Purkinje cell (primary cell): ENCODE measurements at places on chromosomes 6 and 20. TPM values are rescaled to one million over a fixed set of nuclear protein-coding genes. Genes with fewer than 3 reads are reported as not detected.

Gene TMEM30A
- polyA plus RNA-seq: 92.1 and 98.1 TPM in 2 replicates

Gene KIFC1
- polyA plus RNA-seq: not detected in 2 replicates

Gene SCRT2
- polyA plus RNA-seq: 0.36 TPM in 1 of 2 replicates, not detected in the other

Gene SDC4
- 0.42 and 0.70 TPM in 2 replicates for polyA plus RNA-seq

Gene SNRPB2
- polyA plus RNA-seq: 178 and 214 TPM in 2 replicates

Gene PPIL1
- 46.7 and 75.7 TPM in 2 replicates for polyA plus RNA-seq

Gene OR2B6
- not detected in 2 replicates for polyA plus RNA-seq

Gene BPIFB3
- polyA plus RNA-seq: not detected in 2 replicates

Gene FAM184A
- 56.8 and 85.8 TPM in 2 replicates for polyA plus RNA-seq

Gene SCGN
- polyA plus RNA-seq: not detected in 2 replicates

Gene NR2E1
- not detected in 2 replicates for polyA plus RNA-seq

Gene SYS1
- 21.0 and 36.5 TPM in 2 replicates for polyA plus RNA-seq

Gene TEAD3
- polyA plus RNA-seq: 0.19 and 0.31 TPM in 2 replicates

Gene RPP21
- 76.2 and 114 TPM in 2 replicates for polyA plus RNA-seq

Gene VGLL2
- not detected in 2 replicates for polyA plus RNA-seq

Gene AAR2
- 6.9 and 11.1 TPM in 2 replicates for polyA plus RNA-seq

Gene PLTP
- 22.6 and 37.3 TPM in 2 replicates for polyA plus RNA-seq

Gene SLC17A5
- 3.5 and 7.6 TPM in 2 replicates for polyA plus RNA-seq

Gene HLA-DQA2
- polyA plus RNA-seq: not detected in 2 replicates

Gene ENPP3
- 0.26 TPM in 1 of 2 replicates, not detected in the other for polyA plus RNA-seq

Gene HFE
- polyA plus RNA-seq: 1.9 TPM in 1 of 2 replicates, not detected in the other

Gene TMEM217
- polyA plus RNA-seq: 0.34 and 4.2 TPM in 2 replicates

Gene TRIM40
- polyA plus RNA-seq: not detected in 2 replicates

Gene C20orf96
- 8.5 and 9.2 TPM in 2 replicates for polyA plus RNA-seq

Gene TPBG
- 0.48 TPM in 1 of 2 replicates, not detected in the other for polyA plus RNA-seq

Gene PDYN
- 0.82 TPM in 1 of 2 replicates, not detected in the other for polyA plus RNA-seq

Gene BTNL2
- not detected in 2 replicates for polyA plus RNA-seq

Gene CYB5R4
- 3.2 and 16.4 TPM in 2 replicates for polyA plus RNA-seq

Gene GPLD1
- polyA plus RNA-seq: 5.4 and 6.0 TPM in 2 replicates

Gene PHACTR3
- polyA plus RNA-seq: 15.5 and 23.0 TPM in 2 replicates

Gene LAMA2
- polyA plus RNA-seq: 1.2 and 2.1 TPM in 2 replicates

Gene HLA-DQB2
- not detected in 2 replicates for polyA plus RNA-seq

Gene HTR1E
- 0.58 TPM in 1 of 2 replicates, not detected in the other for polyA plus RNA-seq

Gene CPXM1
- not detected in 2 replicates for polyA plus RNA-seq

Gene CCDC28A
- polyA plus RNA-seq: 45.7 and 61.3 TPM in 2 replicates
